ENCODE measurements at places on chromosomes 13 and 19.
A peak's percentile ranks its signal among the peaks of the same experiment; 100 is the strongest.

DNA sequence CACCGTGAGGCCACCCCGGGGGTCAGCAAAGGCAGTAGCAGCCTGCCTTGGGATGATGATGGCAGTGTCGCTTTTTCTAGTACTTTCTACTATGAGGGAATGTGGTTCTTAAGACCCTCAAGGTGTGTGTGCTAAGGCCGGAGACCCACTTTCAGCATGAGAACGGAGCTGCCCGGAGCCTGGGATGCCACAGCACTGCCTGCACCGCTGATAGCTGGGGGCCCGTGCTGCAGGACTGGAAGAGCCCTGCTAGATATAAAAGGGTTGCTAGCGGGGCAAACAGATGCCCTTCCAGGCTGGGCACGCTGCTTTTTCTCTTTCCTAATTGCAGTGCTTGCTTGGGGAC lies 14.5 kb downstream of the PLIN4 start:
- no peak for DNase-seq

GRCh38 chr13:59914556-59914955 lies 249.2 kb downstream of the DIAPH3 start:
- DNase-seq = peak; percentile 11

DNA sequence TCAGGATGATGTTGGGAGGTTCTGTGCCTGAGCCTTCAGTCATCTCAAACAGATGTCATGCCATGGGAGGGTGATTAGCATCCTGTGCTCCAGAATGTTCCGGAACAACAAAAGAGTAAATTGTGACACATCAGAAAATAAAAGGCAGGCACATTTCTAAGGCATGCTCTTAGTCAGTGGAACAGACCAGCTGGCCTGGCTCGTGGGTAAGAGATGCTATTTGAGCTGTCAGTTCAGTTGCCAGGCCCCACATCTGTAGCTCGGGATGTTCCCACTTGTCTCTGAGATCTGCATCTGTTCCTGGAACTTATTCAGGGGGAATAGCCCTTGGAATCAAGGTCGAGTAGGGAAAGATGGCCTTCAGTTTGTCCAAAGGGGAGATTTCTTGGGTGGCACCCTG lies 26.0 kb downstream of the OLFM4 start:
- DNase-seq = no peak

DNA sequence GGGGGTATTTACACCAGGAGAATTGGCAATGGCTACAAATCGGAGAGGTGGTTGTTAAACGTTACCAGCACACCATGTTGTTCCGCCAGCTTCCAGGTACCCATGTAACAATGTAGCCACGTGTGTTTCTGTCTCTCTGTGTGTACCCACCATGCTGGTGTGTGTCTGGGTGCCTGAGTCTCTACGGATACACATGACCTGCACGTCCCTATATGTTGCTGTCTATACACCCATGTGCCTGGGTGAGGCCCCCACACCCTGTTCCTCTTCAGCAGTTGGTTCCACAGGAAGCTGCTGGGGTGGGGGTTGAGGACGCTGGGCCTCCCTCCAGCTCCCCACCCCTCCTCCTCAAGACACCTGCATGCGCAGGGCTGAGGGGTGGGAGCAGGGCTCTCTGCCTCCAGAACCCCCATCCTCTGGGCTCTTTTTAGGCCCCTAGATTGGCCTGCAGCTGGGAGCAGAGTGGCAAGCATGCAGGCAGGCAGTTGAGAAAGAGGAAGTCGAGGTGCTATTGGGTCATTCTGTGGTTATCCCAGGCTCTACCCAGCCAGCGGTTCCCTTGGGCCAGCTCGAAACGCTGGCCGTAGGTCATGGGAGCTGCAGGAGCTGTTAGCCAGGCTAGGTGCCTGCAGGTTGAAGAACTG lies at the start of gene ARHGEF18:
ARHGEF18 (plus strand) TSS at position 351 of the 644 bp plus-strand sequence. CDS start 13,954 bp downstream, outside the sequence.
- no peak for DNase-seq

DNA sequence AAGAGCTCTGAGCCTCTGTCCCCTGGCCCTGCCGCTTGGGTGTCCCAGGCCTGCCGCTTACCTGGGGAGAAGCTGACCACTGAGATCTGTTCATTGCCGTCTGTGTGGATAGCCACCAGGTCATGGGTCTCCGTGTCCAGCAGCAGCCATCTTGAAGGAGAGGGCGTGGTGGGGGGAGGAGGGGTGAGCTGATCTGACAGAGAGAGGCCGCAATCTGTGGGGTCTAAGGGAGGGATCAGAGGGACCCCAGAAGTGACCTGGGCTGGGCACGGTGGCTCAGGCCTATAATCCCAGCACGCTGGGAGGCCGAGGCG lies 14.6 kb upstream of the GPR4 start:
- DNase-seq = no peak

DNA sequence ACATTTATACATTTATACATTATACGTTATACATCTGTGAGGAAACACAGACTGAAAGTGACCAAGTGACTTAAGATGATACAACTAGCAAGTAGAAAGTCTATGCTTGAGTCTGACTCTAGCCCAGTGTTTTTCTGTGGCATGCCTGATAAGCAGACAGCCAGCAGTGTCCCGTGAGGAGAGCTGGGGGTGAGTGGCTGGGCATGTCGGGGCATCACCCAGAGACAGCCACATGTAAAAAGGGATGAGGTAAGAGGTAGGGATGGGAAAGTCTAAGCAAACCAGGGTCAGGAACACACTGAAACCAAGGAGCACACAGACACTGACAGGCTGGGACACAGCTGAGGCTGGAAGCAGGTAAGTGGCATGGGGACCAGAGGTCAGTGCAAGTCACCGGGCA lies 333.2 kb downstream of the FOXO1 start:
- no peak for DNase-seq

DNA sequence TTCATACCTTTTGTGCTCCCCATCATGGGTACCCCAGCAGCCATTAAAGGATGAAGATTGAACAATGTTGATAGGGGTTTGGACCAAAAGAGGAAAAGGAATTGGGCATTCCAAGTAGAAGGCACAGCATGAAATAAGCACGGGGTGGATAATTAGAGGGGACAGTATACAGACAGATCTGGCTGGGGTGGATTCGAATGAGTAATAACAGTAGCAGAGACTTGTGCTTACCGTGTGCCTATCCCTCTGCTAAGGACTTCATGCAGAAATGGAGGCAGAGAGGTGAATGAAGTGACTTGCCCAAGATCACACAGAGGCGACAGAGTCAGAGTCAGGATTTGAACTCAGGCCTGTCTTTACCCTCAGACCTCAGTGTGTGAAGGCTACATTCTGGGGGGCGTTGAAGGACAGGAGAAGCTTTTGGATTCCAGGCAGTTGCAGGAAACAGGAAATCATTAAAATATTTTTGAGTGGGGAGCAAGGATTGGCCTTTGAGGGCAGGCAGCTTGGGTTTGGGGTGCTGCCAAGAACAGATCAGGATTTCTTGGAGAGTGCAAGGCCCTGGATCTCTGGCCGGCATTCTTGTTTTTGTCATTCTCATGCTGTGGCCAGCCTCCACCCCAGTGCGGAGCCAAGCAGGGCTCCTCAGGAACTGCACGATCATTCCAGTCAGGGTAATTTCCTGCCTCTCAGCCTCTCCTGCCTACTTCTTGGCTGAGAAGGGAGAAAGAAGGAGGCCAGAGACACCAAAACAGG lies 18.7 kb downstream of the PAF1 start:
- peak; percentile 95 for DNase-seq

GRCh38 chr13:43273362-43273761 lies 250.0 kb downstream of the DNAJC15 start:
- DNase-seq = no peak
